ENCODE measurements at places on chromosomes 16 and 17.
A peak's percentile ranks its signal among the peaks of the same experiment; 100 is the strongest.

DNA sequence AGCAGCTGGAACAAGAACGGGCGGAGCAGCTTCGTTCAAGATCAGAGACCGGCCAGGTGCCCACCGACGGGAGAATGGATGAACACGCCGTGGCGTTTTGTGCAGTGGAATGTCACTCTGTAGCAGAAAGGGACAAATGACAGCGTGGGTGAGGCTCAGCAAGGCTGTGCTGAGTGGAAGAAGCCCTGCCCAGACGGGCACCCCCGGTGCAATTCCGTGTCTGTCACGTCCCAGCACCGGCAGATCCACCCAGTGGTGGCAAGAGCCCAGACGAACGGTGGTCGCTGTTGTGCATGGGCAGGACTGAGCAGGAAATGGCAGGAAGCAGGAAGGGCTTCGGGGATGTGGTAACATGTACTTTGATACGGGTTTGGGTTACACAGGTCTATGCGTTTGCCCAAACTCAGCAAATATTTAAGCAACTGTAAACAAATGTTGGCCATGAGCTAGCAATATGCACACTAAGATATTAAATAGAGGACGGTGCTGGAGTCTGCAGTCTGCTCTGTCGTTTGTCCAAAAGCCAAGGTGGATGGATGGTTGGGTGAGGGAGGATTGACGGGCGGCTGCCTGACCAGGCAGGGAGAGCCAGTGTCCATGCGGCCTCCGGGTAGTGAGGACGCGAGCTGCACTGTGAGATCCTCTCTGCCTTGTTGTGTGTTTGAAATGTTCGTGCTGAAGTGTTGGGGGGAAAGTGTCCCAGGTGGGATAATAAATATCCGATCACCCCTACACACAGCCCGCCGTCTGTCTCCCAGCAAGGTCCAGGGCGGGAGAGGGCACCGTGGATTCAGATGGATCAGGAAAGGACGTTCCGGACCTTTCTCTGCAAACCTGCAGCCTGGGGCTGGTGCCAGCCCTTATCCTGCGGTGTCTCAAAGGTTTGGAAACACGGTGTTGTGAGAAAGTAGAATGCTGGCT, 48.4 kb downstream of the COX4I1 start:
- DNase-seq: no peak

GRCh38 chr16:30028438-30029076, 2.5 kb downstream of the TLCD3B start:
- DNase-seq: no peak

- DNase-seq: no peak
These were observed 18.0 kb downstream of the C17orf67 start for GRCh38 chr17:56815711-56816110.

DNA sequence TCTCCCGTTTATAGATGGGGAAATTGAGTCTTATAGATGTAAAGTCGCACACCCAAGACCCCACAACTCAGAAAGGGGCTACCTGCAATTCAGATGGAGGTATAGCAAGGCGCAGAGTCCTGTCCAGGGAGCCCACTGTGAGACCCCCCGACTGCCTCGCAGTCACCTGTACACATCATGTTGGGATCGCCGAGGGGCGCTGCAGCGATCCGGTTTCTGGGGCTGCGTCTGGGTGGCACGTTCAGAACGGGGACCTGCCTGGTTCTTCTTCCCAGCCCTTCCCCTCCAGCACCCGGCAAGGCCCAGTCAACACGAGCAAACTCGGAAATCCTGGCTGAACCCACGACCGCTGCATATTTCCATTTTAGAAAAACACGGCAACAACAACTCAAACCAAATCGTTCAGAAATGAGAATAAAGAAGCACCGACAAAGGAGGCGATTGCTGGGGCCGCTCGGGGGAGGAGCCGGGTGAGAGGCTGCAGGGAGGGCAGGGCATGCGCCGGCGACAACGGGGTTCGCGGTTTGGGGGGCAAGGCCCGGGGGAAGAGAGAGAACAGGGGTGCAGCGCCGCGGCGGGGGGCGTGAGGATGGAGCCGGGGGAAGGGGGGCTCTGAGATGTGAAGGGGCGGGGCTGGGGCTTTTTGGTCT, 643 bp downstream of the HSDL1 start:
- peak; percentile 53 for DNase-seq

DNA sequence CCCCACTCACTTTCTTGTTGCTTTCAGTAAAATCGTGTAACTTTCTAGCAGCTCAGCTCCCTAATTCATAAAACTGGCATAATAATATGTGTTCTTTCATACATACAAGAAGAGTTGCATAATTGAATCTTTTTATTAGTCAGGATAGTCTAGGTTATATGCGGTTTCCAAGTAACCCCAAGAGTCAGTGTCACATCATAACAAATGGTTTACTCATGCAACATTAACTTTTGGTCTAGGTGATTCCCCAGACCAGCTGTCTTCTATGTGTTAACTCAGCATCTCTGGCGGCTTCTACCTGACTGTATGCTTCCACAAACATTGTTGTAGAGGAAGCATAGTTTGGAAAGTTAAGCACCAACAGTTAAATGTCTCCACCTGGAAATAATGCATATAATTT, 1000.4 kb downstream of the CDH11 start:
- DNase-seq: no peak

DNA sequence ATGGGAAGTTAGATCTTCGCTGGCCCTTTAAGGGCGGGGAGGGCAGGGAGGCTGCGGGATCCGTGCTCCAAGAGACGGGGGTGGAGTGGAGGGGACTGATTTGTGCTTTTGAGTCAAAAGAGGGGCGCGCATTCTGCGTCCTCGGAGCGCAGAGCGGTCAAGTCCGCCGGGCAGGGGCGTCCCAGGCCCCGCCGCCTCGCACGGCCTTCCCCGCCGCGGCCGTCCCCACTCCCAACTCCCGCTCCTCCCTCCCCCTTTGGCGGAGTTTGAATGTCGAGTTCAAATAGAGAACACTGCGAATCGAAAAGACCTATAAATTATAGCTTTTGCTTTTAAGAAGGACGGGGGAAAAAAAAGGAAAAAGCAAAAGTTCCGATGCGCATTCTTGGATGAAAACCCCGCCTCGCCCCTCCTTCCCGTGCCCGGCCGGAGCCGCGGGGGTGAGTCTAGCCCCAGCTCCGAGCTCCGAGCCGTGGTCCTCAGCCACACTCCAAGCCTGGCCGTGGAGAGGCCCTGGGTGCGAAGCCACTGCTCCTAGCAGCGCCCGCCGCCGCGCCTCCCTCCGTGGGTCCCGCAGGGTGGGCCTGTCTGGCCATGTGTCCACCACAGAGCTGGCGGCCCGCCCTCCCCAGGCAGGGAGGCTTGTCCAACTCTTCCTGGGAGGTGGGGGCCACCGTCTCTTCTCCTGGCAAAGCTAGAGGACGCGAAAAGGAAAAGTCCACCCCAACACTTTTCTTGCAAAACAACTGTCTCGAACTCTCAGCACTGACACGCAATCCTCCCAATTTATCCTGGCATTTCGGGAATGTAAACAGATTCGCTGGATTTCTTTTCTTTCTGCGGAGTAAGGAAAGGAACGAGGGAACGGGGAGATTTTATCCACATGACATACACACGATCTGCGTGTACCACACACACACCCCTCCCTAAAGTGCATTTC, 3.6 kb downstream of the CBX8 start:
- no peak for DNase-seq

GRCh38 chr17:39599665-39600231, 8.0 kb downstream of the NEUROD2 start:
- DNase-seq: no peak

DNA sequence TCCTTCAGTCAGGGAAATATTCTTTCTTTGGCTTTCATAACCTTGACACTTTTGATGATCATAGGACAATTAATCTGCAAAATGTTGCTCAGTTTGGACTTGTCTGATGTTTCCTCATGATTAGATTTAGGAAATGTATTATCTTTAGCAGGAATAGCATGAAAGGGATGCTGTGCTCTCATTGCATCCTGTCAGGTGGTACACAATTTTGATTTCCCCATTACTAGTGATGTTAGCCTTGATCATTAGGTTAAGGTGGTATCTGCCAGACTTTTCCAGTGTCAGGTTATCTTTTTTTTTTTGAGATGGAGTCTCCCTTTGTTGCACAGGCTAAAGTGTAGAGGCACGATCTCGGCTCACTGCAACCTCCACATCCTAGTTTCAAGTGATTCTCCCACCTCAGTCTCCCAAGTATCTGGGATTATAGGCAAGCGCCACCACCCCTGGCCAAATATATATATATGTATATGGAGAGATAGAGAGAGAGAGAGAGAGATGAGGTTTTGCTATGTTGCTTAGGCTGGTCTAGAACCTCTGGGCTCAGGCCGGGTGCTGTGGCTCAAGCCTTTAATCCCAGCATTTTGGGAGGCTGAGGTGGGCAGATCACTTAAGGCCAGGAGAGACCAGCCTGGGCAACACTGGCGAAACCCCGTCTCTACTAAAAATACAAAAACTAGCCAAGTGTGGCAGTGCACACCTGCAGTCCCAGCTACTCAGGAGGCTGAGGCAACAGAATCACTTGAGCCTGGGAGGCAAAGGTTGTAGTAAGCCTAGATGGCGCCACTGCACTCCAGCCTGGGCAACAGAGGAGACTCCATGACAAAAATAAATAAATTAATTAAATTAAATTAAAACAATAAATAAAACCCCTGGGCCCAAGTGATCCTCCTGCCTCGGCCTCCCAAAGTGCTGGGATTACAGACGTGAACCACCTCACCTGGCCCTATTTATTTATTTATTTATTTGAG, 15.8 kb upstream of the CAVIN1 start:
- DNase-seq: peak; percentile 41

GRCh38 chr16:49491771-49492761, 118.5 kb downstream of the C16orf78 start:
- peak; percentile 33 for DNase-seq

All from erythroblast (primary cell).